Activated T-helper 1 cell treated with anti-CD3 and anti-CD28 coated beads, Interleukin-2, amount 50 U/mL, for 16 hours (primary cell): ENCODE measurements at places on chromosomes 3 and 15.

DNA sequence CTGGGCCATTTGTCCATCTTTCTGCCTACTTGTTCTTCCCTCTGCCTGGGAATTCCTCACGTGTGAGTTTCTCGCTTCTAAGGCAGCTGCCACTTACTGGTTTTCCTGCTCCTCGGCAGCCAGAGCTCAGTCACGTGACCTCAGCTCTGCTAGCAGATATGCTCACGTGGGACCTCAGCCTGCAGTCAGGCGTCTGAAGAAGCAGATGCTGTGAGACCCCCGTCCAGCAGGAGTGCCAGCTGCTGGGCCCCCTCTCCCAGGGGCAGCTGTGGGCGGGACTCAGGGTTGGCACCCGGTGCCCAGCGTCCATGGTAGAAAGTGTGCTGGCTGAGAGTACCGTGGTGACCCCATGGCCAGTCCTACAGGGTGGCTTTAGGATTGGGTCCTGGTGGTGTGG lies 161.3 kb upstream of the TLE3 start:
- DNase-seq: peak; percentile 14

GRCh38 chr15:49946681-49947080 lies 172.4 kb downstream of the ATP8B4 start:
- DNase-seq: no peak

- no peak for DNase-seq
Measured at GRCh38 chr3:10353160-10353559, 32.2 kb upstream of the SEC13 start.

- DNase-seq: no peak
Measured at GRCh38 chr3:135454890-135455289, 510.6 kb upstream of the PPP2R3A start.
